ENCODE measurements at places on chromosomes 5 and 9.
A peak's percentile ranks its signal among the peaks of the same experiment; 100 is the strongest.

DNA sequence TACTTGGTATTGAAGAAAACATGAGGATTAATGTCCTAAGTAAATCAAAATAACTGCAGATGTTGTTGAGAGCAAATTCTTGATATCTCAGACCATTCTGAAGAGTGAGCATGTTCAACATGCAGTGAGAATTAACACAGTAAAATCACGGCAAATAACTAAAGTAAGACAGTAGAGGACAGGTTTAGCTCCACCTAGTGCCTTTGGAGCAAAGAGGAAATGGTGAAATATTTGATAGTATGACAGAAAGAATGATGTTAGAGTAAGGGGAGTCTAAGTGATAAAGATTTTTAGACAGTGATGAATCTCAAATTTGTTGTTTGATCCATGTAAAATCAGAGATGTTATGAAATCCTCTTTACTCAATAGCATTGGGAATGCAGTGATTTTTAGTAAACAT lies 424.2 kb downstream of the TMEM161B start:
- no peak for DNase-seq

GRCh38 chr9:136563646-136564325 lies 17.9 kb upstream of the NOTCH1 start:
- no peak for DNase-seq

DNA sequence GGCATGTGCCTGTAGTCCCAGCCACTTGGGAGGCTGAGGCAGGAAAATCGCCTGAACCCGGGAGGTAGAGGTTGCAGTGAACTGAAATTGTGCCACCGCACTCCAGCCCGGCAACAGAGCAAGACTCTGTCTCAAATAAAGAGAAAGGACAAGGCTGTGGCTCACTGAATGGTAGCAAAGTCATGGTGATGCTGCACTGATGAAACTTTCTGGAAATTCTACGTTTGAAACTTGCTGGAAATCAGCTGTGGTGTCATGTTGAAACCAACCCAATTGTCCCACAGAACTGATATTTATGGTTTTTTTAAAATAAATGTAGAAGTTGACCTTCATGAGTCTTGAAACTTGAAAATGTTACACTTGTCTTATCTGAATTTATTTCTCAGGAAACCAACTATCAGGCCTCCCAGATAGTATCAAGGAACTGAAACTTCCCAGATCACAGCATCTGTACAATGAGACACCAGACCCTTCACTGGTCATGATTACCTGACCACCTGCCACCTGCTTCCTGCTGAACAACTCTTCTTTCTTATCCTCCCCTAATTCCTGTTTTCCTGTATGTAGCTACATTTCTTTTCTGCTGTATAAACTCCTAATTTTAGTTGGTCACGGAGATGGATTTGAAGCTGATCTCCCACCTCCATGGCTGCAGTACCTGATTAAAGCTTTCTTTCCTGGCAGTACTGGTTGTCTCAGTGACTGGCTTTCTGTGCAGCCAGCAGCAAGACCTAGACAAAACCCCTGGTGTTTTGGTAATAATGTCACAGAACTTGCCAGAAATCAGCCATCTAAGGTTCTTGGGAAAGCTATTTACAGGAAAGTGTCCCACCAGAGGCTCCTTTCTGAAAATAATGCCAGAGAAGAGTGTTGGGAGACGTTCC lies 5.6 kb upstream of the TBC1D13 start:
- DNase-seq, result no peak

GRCh38 chr9:132537352-132537751 lies 45.1 kb upstream of the BARHL1 start:
- DNase-seq, result no peak

- DNase-seq, result no peak
These were observed 225.3 kb upstream of the TLE4 start for GRCh38 chr9:79346350-79347020.

GRCh38 chr9:89179895-89180734 lies 1.5 kb upstream of the SHC3 start:
- DNase-seq, result peak; percentile 96

GRCh38 chr9:81424431-81424830 lies 264.9 kb downstream of the TLE1 start:
- DNase-seq, result no peak

DNA sequence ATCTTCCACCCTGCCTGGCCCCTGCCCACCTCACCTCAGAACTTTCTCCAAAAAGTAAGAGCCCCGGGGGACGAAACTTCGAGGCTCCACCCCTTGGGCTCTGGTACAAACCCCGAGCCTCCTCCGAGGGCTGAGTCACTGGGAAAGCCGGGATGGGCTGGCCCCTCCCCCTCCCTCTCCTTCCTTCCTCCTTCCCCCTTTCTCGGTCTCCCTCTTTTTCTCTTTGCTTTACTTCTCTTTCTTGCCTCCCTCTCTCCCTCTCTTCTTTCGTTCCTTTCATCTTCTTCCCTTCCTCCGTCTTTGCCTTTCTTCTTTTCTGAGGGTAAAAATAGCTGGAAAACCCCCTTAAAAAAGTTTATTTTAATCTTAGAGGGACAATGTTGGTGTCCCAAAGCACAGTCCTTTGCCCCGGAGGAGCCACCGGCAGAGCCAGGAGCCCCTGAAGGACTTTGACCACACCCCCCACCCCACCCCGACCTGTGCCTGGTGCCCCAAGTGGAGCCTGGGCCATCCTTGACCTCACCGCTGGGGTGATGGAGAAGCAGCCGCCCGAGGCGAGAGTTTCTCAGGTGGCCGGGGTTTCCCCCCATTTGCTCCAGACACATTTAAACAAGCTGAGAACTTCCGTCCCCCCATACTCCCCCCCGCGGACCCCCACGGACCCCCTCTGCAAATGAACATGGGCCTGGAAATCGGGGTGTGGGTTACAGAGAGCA lies 5.7 kb upstream of the NOTCH1 start:
- DNase-seq, result peak; percentile 46

GRCh38 chr9:68609901-68610415 lies 69.3 kb upstream of the TMEM252 start:
- no peak for DNase-seq

- DNase-seq, result no peak
These were observed 72.0 kb upstream of the CKMT2 start for GRCh38 chr5:81161012-81161601.

- no peak for DNase-seq
These were observed 109.2 kb upstream of the SHB start for GRCh38 chr9:38178237-38178636.

- peak; percentile 8 for DNase-seq
These were observed 18.4 kb downstream of the GLRA1 start for GRCh38 chr5:151906246-151906645.

- DNase-seq, result no peak
These were observed 27.5 kb downstream of the CDH6 start for GRCh38 chr5:31221001-31221400.

DNA sequence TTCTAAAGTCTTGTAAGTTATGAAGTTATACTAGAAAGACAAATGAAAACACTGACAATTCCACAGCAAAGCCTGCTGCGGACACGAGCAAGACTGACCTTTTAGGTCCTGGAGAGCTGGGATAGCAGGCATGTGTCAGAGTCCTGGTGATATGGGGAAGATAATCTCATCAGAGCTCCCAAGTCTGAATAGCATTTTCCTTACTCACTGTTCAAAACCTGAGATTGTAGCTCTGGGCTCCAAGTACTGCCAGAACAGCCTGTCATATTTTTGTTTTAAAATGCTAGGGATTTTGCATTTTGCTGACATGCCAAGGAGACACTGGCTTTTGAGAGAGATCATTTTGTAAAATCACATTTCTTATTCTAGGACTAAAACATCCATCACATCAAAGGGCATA lies 90.1 kb downstream of the DRD1 start:
- no peak for DNase-seq

- DNase-seq, result no peak
These were observed 267.5 kb downstream of the EBF1 start for GRCh38 chr5:158832096-158832685.

DNA sequence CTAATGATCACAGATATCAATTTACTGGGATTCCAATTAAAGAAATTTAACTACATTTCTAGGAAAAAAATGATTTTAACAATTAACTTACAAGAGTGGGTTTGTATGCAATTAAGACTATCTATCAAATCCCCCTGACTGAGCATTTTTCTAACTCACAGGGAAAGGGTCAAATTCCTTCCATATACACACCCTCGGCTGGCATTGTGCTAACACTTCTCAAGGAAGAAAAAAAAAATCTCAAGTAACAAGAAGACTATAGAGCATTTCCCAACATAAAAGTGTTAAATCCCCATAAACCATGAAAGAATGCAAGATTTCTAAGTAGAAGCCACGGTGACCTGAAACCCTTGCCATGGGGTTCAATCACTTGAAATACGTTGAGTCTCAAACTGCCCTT lies 368.8 kb downstream of the GLIS3 start:
- DNase-seq, result no peak

DNA sequence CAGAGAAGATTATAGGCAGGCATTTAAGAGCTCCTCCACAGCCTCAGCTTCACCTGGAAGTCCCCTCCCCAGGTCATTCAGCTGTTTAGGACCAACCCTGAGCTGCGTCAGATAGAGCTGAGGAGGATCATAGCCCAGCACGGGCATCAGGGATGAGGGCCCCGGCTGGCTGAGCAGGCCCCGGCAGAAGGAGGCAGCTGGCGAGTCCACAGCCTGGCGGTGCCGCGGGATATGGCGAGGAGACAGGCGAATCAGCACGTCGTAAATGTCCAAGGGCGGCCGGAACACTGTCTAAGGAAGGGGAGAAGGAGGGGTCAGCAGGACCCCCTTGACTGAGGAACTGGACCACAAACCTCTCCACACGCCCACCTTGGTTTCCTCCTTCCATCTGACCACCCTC lies 10.6 kb downstream of the NOL6 start:
- no peak for DNase-seq

- DNase-seq, result no peak
These were observed 27.6 kb upstream of the ECM2 start for GRCh38 chr9:92563116-92564100.

GRCh38 chr9:5900622-5901021 lies 9.9 kb downstream of the MLANA start:
- DNase-seq, result no peak

GRCh38 chr5:35032356-35032755 lies 15.4 kb downstream of the AGXT2 start:
- DNase-seq, result no peak

GRCh38 chr5:68554571-68555279 lies 339.2 kb downstream of the PIK3R1 start:
- DNase-seq, result peak; percentile 86

GRCh38 chr9:19769213-19769612 lies 19.6 kb downstream of the SLC24A2 start:
- no peak for DNase-seq

DNA sequence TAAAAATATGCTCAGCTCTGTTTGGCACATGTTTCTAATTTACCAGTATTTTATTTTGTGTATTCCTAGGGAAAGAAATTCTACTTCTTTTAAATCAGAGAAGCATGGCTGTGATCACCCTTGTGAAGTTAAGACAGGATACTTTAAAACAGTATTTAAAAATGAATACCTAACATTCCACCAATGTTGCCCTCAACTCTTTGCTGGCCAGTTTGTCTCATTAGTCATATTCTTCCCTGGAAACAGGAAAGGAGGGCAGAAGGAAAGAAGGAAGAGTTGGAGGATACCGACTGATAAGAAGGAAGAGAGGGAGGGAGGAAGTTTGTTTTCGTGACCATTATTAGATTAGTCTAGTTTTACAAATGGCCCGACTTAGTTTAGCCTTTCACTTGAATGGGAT lies 137.4 kb downstream of the PLK2 start:
- peak; percentile 32 for DNase-seq

- DNase-seq, result no peak
These were observed 116.4 kb upstream of the SPDL1 start for GRCh38 chr5:169467041-169467771.

DNA sequence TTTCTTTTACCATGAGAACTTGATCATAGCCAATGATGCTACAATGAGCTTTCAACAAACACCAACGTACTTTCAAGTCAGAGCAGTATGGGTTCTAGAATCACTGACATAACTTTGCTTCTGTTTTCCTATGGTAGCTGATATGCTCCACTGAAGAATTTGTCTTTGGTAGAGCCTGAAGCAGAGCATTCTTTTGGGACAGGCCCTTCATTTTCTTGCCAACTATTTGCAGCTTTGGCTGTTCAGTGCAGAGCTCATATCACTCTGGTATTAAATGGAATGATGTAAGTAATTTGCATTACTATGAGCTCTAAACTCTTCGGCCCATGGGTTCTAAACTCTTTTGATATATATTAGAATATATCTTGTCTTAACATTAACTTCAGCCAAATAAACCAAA lies 51.8 kb upstream of the APC start:
- DNase-seq, result peak; percentile 39

DNA sequence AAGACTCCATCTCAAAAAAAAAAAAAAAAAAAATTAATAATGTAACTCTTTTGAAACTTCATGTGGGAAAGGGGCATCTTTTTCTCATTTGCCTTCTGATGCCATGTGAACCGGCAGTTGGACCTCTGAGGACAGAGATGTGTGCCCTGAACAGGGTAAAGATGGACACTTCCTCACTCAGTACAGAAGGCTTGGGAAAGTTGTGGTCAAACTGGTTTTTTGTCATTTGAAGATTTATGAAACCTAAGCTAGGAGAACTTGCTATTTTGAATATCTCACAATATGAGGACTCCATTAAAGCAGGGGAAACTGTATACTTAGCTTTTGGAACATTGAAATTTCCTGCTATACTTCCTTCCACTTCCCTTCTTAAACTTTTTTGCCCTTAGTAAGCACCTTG lies 147.5 kb upstream of the ALDH1B1 start:
- no peak for DNase-seq

GRCh38 chr9:8262625-8263622 lies 463.3 kb upstream of the DMAC1 start:
- DNase-seq, result no peak

DNA sequence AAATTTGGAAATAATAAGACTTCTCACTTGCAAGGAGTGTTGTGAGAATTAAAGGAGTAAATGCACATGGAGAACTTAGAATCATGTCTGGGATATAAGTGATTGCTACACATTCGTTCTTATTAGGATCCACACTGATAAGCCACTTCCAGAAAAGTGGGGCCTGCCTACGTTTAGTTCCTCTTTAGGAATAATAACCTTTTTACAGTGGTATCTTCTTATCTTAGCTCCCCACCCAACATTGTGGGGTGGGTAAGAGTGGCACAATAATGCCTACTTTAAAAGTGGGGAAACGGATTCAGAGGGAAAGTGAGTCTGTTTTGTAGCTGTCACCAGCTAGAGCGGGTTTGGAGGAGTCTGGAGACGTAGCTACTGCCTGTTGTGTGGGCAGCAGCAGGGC lies 16.0 kb downstream of the DOCK2 start:
- no peak for DNase-seq

GRCh38 chr9:78857373-78858225 lies 560.7 kb downstream of the PSAT1 start:
- no peak for DNase-seq

GRCh38 chr5:106397700-106398099 lies 1273.0 kb downstream of the EFNA5 start:
- DNase-seq, result no peak

GRCh38 chr9:98793031-98793430 lies 3.3 kb downstream of the ANKS6 start:
- DNase-seq, result no peak

DNA sequence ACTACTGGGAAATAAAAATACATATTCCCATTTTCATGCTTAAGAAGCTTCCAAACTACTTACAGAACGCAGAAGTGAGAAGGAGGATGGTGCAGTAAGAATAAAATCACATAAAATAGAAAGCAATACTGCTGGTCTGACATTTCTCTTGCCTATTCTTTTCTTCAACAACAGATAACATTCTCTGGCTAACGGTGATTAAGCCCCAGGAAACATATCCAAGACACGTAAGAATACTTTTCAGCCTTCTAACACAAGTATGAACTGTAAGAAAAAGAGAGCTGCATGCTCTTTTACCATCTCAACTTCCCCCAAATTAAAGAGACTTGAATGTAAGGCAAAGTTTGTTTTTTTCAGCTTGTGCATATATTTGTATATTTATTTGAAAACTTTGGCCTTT lies 156.1 kb upstream of the TARS1 start:
- DNase-seq, result no peak

Data from HFFc6 (cell line).